ENCODE measurements at places on chromosomes 5 and 9.

- no peak for DNase-seq
Measured at GRCh38 chr5:111627862-111628261, 115.5 kb upstream of the STARD4 start.

DNA sequence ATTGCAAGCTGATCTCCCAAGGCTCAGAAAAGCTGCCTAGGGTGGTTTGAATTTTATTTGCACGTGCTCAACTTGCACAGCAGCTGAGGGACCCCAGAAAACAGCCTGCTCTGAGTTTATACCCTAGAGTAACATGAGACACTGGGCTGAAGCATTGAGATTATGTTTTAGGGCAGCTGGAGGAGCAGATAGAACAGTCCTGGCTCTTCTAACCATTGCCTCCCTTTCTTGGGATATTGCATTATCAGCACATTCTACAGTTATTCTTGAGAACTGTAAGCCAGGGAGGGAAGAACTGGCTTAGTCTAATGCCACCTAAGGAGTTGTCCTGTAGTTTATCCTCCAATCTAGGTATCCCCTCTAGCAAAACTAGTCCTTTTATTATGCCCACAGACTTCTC, 10.3 kb downstream of the SMC2 start:
- no peak for DNase-seq

DNA sequence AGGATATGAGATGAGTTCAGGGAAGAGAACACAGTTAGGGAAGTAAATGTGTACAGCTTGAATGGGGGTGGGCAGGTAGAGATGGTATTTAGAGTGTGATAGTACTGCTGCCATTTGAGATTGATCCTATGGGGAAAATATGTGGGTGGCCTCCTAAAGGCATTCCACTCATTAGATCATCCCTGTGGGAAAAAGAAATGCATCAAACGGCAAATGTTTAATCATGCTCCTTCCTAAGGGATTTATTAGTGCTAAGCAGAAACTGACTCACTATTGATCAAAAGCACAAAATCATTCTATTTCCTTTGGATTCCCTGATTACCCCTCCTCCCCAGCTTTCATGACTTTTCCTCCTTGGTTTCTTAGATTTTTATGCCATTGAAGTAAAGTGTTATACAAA, 36.4 kb upstream of the SMC5 start:
- no peak for DNase-seq

DNA sequence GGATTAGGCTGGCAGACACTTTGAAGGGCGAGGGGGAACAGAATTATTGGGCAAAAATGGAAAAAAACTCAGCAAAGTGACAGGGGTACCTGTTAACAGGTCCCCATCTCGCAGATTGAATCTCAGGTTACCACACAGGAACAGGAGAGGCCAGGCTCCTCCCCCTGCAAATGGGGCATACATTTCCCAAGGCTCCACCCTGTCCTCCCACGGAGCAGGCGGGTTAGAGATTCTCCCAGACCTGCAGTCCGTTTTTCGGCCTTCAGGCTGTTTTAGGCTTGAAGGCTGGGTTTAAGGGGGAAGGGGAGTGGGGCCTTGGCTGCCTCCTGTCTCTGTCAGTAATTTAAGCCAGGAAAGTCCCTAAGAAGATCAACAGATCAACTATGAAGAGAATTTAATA, 42.7 kb downstream of the LRRC70 start:
- no peak for DNase-seq

DNA sequence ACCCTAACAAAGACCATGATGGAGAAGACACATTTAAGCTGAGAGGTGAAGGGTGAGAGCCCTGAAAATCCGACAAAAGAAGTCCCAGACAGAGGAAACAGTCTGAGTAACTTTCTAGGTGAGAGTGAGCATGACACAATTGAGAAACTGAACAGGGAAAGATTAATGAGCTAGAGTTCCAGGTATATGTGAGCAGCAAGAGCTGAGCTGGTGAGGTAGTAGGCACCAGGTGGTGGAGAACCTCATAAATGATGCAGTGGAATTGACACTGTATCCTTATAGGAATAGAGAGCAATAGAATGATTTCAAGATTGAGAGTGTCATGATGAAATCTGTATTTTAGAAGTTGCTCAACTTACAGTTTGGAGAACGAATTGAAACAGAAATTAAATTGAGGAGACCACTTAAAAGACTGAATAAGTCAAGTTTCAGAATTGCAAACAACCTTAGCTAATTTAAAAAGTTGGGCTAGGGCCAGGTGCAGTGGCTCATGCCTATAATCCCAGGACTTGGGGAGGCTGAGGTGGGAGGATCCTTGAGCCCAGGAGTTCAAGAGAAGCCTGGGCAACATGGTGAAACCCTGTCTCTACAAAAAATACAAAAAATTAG, 89.8 kb downstream of the NREP start:
- DNase-seq: no peak

DNA sequence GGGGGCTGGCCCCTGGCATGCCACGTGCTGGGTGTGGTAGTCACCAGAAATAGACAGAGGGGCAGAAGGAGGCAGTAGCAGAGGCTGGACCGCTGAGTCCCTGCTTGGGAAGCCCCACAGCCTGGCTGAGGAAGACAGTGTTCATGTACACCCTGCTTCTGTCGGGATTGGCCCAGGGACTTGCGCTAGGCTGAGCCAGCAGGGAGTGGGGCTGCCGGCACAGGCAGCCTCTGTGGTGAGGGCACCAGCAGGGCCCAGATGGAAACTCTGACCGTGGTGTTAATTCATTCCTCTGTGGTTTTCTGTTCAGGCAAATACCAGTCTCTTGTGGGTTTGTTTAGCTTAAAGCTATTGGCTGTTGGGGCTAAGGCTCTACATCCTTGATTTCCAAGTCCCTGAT, 108.6 kb upstream of the RAD23B start:
- no peak for DNase-seq

DNA sequence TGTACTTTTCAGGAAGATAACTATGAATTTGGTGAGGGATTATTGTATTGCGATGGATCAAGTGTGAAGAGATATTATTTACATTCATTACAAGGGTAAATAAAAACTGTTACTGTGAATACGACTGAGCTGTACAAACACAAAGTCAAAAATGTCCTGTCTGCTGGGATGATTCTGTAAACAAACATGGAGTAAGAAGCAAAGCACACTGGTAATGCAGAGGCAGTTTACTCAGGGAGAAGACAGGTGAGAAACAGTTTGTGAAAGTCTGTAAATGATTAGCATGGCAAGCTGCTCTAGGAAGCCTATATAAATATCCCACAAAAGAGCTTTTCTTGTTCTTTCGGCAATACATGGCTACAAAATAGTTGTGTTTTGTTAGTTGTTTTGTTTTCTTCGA, 115.4 kb upstream of the GNA14 start:
- DNase-seq: no peak

GRCh38 chr5:133360693-133361472, 251.5 kb downstream of the FSTL4 start:
- DNase-seq: no peak

DNA sequence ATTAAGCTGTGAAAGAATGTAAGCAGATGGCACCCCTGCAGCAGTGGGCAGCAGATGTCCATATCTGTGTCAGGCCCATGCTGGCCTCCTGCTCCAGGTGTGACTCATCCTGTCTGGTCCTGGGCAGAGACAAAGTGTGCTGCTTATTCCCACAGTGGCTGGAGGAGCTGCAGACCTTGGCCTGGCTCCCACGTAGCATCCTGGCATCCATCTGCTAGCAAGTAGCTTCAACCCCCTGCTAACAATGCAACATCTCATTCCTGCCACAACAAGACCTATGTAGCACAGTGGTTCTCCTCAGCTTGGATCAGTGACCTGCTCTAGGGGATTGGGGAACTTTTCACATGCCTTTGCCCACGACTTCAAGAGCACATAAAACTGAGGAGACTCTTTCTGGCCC, 126.4 kb upstream of the SLC12A2 start:
- no peak for DNase-seq

GRCh38 chr9:34777666-34778065, 67.7 kb upstream of the CCL21 start:
- no peak for DNase-seq

DNA sequence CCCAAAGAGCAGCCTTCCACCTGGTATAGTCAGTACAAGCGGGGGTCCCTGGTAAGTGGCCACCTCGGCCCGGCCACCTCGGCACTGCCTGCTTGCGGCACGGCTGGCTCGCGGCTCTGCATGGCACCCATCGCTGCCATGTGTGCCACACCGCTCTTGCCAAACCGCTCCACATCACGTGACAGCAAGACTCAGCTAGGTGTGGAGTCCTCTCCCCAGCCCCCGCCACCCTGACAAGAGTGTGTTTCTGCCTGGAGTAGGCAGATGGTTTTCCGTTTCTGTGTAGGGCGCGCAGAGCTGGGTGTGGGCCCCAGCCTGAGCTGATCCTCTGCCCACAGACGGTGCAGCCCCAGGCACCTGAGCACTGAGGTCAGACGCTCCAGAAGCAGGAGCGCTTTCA, 50.5 kb upstream of the FCN2 start:
- DNase-seq: no peak

- DNase-seq: no peak
Measured at GRCh38 chr5:17192191-17192590, 25.2 kb upstream of the BASP1 start.

- DNase-seq: no peak
Measured at GRCh38 chr5:122997294-122997693, 39.2 kb downstream of the PPIC start.

GRCh38 chr5:72878854-72879253, 62.4 kb downstream of the TNPO1 start:
- no peak for DNase-seq

- DNase-seq: no peak
Measured at GRCh38 chr9:123201083-123201482, 67.3 kb downstream of the STRBP start.

DNA sequence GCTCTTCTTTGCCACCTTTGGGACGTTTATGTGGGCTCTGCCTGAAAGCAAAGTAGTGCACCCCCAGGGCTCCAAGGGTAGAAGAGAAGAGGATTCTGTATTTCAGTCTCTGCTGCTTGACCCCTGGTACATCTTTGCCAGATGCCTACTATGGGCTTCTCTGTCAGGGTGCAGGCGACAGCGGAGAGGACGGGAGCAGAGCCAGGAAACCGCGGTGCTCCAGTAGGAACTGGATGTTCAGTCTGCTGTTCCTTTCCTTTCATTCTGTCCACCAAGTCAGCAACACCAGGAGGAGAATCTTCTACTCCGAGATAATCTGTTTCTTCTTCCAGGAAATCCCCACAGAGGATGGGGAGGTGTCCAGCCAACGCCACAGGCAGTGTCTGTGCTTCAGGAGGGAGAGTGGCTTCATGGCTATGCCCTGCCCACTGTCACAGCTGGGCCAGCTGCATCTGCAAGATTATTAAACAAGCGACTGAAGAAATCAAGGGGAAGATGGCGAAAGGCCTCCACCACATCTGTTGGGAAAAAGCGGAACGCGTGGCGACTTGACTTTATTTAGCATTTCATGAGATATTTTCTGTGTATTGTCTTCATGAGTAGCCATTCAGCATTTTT, 398.3 kb downstream of the IRX1 start:
- no peak for DNase-seq

DNA sequence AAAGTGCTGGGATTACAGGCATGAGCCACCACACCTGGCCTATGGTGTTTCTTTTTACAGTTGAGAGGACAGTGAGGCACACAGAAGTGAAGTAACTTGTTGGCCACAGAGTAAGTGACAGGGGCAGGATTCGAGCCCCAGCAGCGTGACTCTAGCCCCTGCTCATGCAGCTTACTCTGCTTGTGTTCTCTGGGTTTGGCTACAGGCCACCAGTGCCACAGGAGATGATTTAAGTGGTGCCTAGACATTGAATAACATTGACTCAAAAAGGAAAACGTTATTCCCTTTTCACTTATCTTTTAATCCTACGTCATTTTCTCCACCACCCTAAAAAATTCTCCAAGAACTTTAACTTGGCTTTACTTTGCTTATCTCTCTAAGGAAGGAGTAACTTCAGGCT, 61.4 kb downstream of the SNX24 start:
- DNase-seq: no peak

DNA sequence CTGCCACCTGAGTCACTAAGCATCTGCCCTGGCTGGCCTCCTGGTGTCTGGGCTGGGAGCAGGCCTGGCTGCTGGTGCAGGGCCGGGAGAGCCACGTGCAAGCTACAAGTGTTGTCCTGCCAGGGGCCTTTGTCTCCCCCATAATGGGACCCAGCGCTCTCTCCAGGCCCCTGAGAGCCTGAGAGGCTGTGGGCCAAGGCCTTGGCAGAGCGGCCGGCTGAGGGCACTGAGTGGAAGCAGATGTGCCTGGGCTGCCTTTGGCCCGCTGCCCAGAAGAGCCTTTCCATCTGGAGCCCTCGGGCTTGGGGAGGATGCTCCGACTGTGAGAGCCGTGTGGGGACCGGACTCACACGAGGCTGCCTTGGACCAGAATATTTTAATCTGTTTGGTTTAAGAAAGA, 185.5 kb downstream of the RGS3 start:
- no peak for DNase-seq

GRCh38 chr5:77280036-77280435, 69.6 kb downstream of the PDE8B start:
- DNase-seq: no peak

- DNase-seq: no peak
Measured at GRCh38 chr5:65620021-65620420, 4.1 kb downstream of the TRIM23 start.

- DNase-seq: no peak
Measured at GRCh38 chr9:96057155-96057554, 181.7 kb downstream of the ERCC6L2 start.

- DNase-seq: no peak
Measured at GRCh38 chr5:78562714-78563330, 85.8 kb downstream of the LHFPL2 start.

GRCh38 chr9:98147582-98147981, 28.6 kb upstream of the TRIM14 start:
- DNase-seq: no peak

- DNase-seq: no peak
Measured at GRCh38 chr5:111228520-111229220, 4.5 kb downstream of the CAMK4 start.

- DNase-seq: no peak
Measured at GRCh38 chr5:127758766-127759283, 55.6 kb downstream of the CCDC192 start.

DNA sequence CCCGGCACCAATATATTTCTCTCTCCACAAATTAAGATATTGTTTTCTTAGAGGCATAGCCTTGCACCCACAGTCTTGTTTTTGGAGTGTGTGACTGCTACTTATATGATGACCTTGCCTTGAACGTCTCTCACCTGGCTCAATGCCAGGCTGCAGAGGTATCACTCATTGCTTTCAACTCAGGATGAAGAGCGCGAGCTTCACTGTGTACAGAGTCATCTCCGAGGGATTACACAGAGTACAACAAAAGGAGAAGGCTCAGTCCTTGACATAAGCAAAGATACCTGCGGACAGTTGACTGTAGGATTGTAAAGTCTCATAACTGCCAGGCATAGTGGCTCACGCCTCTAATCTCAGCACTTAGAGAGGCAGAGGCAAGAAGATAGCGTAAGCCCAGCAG, 53.8 kb downstream of the CD180 start:
- DNase-seq: no peak

- no peak for DNase-seq
Measured at GRCh38 chr5:127518319-127518621, 830 bp downstream of the PRRC1 start.

DNA sequence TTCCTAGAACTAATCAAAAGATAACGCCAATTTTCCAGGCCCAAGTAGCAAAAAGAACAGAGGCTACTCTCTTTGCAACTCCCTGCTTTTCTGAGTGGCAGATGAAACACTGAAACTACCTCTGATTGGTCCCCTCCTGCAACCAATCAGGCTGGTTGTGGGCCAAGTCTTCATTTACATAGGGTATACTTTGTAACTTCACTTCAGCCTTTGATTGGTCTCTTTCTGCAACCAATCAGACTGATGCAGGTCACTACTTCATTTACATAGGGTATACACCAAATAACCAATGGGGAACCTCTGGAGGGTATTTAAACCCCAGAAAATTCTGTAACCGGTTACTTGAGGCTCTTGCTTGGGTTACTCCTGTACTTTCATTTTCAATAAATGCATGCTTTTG, 289.6 kb downstream of the MED10 start:
- DNase-seq: no peak
